SK-MEL-5 (cell line): ENCODE measurements at places on chromosomes 13 and 19. TPM values are rescaled to one million over a fixed set of nuclear protein-coding genes. Genes with fewer than 3 reads are reported as not detected.

Gene NLRP11
- total RNA-seq = 0.21 and 0.37 TPM in 2 replicates

Gene PCDH17
- 0.32 and 0.40 TPM in 2 replicates for total RNA-seq

Gene IFNL1
- not detected in 2 replicates for total RNA-seq

Gene ACP5
- total RNA-seq = 64.7 and 68.3 TPM in 2 replicates

Gene RLN3
- not detected in 2 replicates for total RNA-seq

Gene KLK14
- total RNA-seq = not detected in 2 replicates

Gene SCEL
- not detected in 2 replicates for total RNA-seq

Gene ZNF223
- total RNA-seq = 3.7 and 3.9 TPM in 2 replicates

Gene CYP4F3
- total RNA-seq = not detected in 2 replicates

Gene PNMA8C
- 0.03 TPM in 1 of 2 replicates, not detected in the other for total RNA-seq

Gene PTH2
- not detected in 2 replicates for total RNA-seq

Gene OR1I1
- total RNA-seq = not detected in 2 replicates

Gene IGFL2
- total RNA-seq = not detected in 2 replicates

Gene VRK3
- total RNA-seq = 27.3 and 28.7 TPM in 2 replicates

Gene CBARP
- 2.3 and 3.7 TPM in 2 replicates for total RNA-seq

Gene FOSB
- 0.13 and 0.42 TPM in 2 replicates for total RNA-seq

Gene CYP2B6
- total RNA-seq = 0.13 TPM in 1 of 2 replicates, not detected in the other

Gene CFD
- 1.4 and 4.3 TPM in 2 replicates for total RNA-seq

Gene HIF3A
- not detected in 2 replicates for total RNA-seq

Gene CLDND2
- total RNA-seq = not detected in 2 replicates

Gene CCNA1
- total RNA-seq = 0.13 TPM in 1 of 2 replicates, not detected in the other

Gene FUT6
- not detected in 2 replicates for total RNA-seq

Gene SELENOW
- total RNA-seq = 206 and 228 TPM in 2 replicates

Gene AMER2
- 0.13 TPM in 1 of 2 replicates, not detected in the other for total RNA-seq

Gene DMKN
- 16.7 and 23.0 TPM in 2 replicates for total RNA-seq

Gene SHC2
- total RNA-seq = 6.7 and 7.0 TPM in 2 replicates

Gene PDE4A
- total RNA-seq = 1.5 and 2.5 TPM in 2 replicates

Gene SMIM44
- total RNA-seq = not detected in 2 replicates

Gene ADGRE3
- not detected in 2 replicates for total RNA-seq

Gene NEK5
- 0.05 and 0.08 TPM in 2 replicates for total RNA-seq

Gene KIRREL2
- 1.7 and 2.4 TPM in 2 replicates for total RNA-seq

Gene BLOC1S3
- 3.7 and 5.3 TPM in 2 replicates for total RNA-seq

Gene PLIN4
- total RNA-seq = 0.05 TPM in 2 replicates

Gene ZNF728
- 0.42 and 0.53 TPM in 2 replicates for total RNA-seq

Gene CYSLTR2
- total RNA-seq = 19.3 and 23.6 TPM in 2 replicates

Gene OR7D4
- not detected in 2 replicates for total RNA-seq

Gene LILRA1
- not detected in 2 replicates for total RNA-seq

Gene FARP1
- total RNA-seq = 39.8 and 49.0 TPM in 2 replicates

Gene CGB2
- not detected in 2 replicates for total RNA-seq

Gene PRODH2
- not detected in 2 replicates for total RNA-seq

Gene SH2D3A
- 0.32 and 0.34 TPM in 2 replicates for total RNA-seq

Gene FBXO27
- 0.32 and 1.0 TPM in 2 replicates for total RNA-seq
